ENCODE measurements at places on chromosomes 12 and 14. TPM values are rescaled to one million over a fixed set of nuclear protein-coding genes. Genes with fewer than 3 reads are reported as not detected.

KCNJ8 gene
- polyA plus RNA-seq, result 15.8 TPM

MMP14 gene
- 17.1 TPM for polyA plus RNA-seq

DNA sequence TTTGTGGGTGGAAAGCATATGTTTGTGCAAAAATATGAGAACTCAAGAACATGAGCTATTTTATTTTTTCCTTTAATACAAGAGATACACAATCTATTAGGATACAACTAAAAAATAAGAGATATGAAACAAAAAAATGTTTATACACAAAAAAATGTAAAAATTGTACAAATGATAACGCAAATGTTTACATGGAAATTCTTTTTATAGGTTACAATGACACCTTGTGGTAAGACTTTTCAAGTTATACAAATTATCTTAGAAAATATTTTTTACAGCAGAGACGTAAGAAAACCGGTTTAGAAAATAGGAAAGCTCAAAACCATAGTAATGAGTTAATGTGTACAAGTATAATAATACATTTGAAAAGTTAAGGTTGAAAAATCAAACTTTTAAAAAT, 25.5 kb downstream of the CEP83 start:
- no peak for DNase-seq

DNA sequence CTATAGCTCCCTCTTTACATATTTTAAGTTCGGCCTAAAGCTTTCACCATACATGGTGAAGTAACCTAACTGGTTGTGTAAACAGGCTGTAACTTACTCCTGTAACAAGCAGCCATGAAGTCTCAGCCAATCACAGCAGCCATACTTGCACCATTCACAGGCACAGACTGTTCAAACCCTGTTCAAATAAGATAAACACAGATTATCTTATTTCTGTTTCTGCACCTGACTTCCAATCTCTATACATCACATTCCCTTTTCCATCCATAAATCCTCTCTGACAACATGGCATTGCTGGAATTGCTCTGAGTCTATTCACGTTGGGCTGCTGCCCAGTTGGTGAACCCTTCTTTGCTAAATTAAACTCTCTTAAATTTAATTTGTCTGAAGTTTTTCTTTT, 34.5 kb upstream of the ARID2 start:
- DNase-seq, result no peak

DNA sequence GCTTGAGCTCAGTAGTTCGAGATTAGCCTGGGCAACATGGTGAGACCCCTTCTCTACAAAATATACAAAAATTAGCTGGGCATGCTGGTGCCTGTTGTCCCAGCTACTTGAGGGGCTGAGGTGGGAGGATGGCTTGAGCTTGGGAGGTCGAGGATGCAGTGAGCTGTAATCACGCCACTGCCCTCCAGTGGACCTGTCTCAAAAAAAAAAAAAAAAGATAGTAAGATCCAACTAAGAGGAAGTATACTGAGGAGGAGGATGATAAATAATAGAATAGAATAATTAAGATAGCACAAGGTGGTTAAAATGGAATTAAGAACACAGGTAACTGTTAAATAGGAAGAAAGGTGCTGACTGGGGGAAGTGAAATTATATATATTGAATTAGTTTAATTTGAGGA, 37.0 kb upstream of the BAZ1A start:
- no peak for DNase-seq

MGST1 gene
- polyA plus RNA-seq, result 300 TPM

DNA sequence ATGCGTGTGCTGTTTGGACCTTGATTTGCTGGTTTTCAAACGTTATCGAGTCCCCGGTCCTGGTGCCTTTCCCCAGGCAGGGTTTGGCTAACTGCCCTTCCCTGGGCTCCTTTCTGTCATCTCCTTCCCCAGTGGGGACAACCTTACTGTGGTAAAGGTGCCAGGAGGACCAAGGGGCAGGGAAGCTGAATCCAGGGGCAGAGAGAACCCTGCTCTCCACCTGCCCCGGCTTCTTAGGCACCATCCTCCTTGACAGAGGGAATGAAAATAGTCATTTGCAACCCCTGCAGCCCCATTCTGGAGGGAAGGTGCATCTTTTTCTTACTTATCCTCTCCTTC, 5.0 kb downstream of the CEBPE start:
- DNase-seq, result no peak

Measured in hepatocyte (in vitro differentiated cells).